ENCODE measurements at places on chromosomes 1 and 21.

- DNase-seq, result no peak
Observed at GRCh38 chr1:86987446-86987845, 73.0 kb downstream of the HS2ST1 start.

- DNase-seq, result no peak
Observed at GRCh38 chr1:119917304-119918055, 21.2 kb upstream of the ADAM30 start.

GRCh38 chr1:25431955-25432719, 1.4 kb downstream of the MACO1 start:
- no peak for DNase-seq

GRCh38 chr1:207821464-207822045, 69.7 kb downstream of the CD46 start:
- DNase-seq, result no peak

GRCh38 chr1:85756864-85757263, 48.6 kb upstream of the ZNHIT6 start:
- no peak for DNase-seq
